ENCODE measurements at places on chromosomes 12 and 14.
A peak's percentile ranks its signal among the peaks of the same experiment; 100 is the strongest.

GRCh38 chr12:45570501-45570900 is 159.0 kb upstream of the ARID2 start:
- DNase-seq: no peak

DNA sequence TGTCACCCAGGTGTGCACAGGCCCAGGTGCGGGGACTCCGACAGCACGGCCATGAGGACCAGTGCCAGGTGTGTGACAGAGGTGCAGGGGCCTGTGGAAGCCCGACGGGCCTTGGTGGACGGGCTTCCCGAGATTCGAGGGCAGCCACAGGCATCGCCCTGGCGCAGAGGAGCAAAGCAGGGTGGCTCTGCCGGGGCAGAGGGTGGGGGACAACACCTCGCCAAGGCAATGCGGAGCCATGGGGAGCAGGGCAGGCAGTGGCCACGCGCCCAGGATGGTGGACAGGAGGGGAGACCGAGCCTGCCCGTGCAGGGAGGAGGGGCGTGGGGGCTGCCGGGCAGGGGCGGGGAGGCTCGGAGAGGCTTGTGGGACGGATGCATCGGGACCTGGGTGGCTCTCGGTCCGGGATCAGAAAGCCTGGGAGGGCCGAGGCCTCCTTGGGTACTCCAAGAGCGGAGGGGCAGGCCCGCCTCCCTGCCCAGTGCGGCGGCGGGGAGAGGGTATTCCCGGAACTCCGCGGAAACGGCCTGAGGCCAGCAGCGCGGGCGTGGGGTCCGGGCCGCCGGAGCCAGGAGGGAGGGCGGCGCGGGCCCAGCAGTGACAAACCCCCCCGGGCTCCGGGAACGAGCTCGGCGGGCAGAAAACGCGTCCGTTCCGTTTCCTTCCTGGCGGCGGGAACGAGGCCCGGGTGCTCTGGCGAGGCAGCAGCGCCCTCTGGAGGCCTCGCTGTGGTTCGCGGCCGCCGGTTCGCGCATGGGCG is 1.6 kb downstream of the TMEM121 start:
- peak; percentile 81 for DNase-seq

- DNase-seq: no peak
Observed at GRCh38 chr12:14904854-14905253, 19.2 kb upstream of the MGP start.

- DNase-seq: no peak
Observed at GRCh38 chr12:63811334-63811733, 31.6 kb downstream of the RXYLT1 start.

DNA sequence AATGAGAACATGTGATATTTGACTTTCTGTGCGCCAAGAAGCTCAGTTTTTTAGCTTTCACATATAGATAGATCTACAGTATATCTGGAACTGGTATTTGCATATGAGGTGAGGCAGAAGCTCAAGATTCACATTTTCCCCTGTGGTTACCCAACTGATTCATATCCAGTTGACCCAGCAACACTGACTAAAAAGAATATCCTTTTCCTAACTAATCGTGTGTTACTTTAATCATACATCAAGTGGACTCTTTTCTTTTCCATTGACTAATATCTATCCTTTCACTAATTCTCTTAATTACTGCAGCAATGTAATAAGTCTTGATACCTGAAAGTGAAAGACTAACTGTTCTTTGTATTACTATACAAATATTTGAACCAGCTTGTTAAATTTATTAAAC is 236.1 kb downstream of the AEBP2 start:
- DNase-seq: no peak

GRCh38 chr14:28703482-28703881 is 63.1 kb upstream of the FOXG1 start:
- DNase-seq: no peak

DNA sequence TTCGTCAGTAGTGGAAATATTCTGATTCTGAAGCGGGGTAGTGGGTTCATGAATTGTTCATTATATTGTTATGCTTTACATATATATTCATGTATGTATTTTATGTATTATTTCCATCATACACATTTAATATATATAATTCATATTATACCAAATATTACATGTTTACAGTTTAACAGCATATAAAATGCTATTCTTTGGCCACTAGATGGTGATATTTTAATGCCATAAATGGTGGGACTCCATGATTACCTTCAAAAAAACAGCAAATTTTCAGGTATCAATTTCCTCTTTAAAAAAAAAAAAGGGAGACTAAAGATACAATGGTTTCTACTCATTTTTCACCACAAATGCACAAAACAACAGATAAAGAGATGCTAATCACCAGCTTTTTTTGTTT is 41.0 kb downstream of the BDKRB1 start:
- no peak for DNase-seq

- DNase-seq: no peak
Observed at GRCh38 chr14:51609251-51609954, 42.3 kb upstream of the FRMD6 start.

- DNase-seq: no peak
Observed at GRCh38 chr12:4518106-4518728, 20.5 kb upstream of the RAD51AP1 start.

DNA sequence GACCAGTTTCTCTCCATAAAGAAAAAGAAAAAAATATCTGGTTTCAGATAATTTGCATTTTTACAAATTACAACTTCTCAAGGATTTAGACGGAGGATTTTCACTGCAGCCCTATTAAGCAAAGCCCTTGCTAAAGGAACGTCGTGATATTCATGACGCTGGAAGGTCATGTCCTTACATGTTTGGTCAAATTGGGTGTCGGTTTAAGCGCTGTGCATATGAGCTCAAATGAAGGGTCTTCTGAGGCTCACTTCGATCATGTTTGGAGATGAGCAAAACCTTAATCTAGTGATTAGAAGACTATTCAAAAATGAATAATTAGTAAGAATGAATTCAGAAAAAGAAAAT is 67.3 kb upstream of the USP15 start:
- DNase-seq: no peak

- peak; percentile 29 for DNase-seq
Observed at GRCh38 chr14:68939893-68940613, 39.0 kb downstream of the ACTN1 start.

- DNase-seq: no peak
Observed at GRCh38 chr12:124586756-124587155, 19.3 kb upstream of the NCOR2 start.

- no peak for DNase-seq
Observed at GRCh38 chr12:47740606-47741339, 15.5 kb upstream of the ENDOU start.

GRCh38 chr12:7661741-7662140 is 4.0 kb downstream of the APOBEC1 start:
- no peak for DNase-seq

DNA sequence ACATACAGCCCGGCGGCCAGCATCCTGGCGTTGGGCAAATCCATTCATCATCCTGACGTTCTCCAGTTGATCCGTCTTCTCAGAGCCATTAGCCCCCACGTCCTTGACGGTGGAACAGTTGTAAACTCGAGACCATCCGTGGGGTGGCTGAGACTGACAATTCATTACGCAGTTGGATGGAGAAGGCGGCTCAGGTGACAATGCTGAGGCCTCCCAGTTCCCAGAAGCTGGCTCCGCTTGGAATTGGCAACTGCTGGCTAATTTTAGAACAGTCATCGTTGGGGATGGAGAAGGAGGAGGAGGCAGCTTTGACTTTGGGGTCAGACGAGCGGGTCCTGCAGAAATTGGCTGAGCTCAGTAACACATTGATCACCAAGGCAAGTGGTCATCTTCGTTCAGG is 186.5 kb downstream of the PHETA1 start:
- DNase-seq: no peak

GRCh38 chr12:115140981-115141655 is 457.1 kb upstream of the TBX3 start:
- no peak for DNase-seq

DNA sequence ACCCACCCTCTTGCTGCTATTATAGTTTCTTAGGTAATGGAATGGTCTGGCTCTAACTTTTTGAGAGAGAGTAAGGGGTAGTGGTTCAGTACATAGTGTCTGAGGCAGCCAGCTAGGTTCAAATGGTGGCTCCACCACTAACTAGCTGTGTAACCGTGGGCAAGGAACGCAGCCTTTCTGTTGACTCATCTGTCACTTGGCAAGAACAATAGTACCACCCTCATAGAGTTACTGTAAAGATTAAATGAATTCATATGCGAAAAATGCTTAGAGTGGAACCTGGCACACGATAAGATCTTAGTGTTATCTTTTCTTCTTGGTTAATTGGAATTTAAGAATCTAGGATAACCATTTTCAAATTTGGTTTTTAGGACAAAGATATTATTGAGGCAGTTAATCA is 14.0 kb downstream of the CCDC62 start:
- peak; percentile 24 for DNase-seq

DNA sequence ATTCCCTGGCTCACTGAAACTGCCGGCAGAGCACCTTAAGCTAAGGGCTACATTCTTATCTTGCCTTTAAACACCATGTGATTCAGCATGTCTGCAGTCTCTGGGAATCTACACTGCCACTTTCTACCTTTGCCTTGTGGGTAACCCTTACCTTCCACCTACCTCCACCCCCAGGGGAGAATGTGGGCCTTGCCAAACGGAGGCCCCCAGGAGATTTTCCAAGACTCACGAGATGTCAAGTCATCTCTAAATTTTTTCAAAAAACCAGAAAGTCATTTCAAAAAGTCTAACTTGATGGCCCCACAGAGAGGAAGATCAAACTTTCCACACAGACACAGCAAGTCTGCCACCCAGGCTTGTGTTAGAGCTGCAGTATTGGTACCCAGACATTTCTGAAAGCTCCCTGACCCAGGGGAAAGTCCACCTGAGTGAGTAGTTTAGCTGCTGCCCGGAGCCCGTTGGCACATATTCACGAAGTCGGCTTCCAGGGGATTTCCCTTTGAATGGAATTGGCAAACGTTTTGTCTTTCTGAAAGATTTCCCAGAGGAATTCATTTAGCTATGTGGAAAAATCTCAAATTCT is 4.7 kb upstream of the PSMA6 start:
- DNase-seq: no peak

- DNase-seq: no peak
Observed at GRCh38 chr12:124829708-124830304, 33.9 kb downstream of the SCARB1 start.

GRCh38 chr12:120592121-120593049 is 11.2 kb upstream of the POP5 start:
- DNase-seq: no peak

- no peak for DNase-seq
Observed at GRCh38 chr12:40219760-40220159, 5.0 kb upstream of the LRRK2 start.

DNA sequence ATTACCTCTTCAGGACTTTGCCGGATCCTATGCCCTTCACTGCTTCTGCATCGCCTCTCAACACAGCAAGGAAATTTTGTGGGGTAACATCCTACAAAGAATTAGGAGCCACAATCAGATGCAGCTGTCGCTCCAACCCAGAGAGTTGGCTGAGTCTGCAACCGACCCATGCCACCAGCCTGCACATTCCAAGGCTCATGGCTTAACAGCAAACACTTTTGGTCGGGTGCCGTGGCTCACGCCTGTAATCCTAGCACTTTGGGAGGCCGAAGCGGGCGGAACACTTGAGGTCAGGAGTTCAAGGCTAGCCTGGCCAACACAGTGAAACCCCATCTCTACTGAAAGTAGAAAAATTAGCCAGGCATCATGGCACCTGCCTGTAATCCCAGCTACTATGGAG is 32.3 kb downstream of the LGMN start:
- no peak for DNase-seq

GRCh38 chr14:72812292-72812851 is 81.5 kb downstream of the DPF3 start:
- peak; percentile 71 for DNase-seq

- DNase-seq: no peak
Observed at GRCh38 chr12:96006727-96007126, 10.6 kb upstream of the HAL start.

DNA sequence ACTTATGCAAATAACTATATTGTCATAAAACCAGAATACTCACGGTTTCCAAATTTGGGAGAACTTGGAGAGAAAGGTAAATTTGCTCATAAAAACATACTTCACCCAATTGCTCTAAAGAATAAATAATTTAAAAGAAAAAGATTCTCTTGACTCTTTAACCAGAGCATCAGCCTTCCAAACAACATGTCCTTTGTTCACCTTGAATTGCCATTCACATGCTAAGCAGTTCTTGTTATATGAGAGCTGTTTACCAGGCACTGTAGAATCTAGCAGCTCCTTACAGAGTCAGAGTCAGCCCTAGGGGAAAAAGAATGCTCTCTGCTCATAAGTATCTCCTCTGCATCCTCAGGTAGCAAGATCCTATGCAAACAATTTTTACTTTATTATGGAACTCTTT is 10.2 kb downstream of the SLCO1A2 start:
- DNase-seq: peak; percentile 85

GRCh38 chr12:75704208-75704607 is 192.8 kb upstream of the KRR1 start:
- DNase-seq: no peak

DNA sequence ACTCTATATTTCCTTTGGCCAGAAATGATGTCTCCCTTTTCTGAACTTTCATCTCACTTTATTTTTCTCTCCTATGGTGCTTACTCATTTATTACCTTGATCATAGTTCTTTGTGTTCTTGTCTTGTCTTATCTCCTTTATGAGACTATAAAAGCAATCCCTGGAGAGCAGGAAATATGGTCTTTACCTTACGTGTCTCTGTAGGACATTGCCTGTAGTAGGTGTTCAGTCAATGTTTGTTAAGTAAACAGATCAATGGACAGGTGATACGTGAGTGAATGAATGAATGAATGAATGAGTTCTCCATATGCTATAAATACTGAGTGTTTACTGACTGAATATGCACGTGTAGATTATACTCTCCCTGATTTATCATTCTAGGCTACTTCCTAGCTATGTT is 193.7 kb upstream of the HMGA2 start:
- DNase-seq: no peak

DNA sequence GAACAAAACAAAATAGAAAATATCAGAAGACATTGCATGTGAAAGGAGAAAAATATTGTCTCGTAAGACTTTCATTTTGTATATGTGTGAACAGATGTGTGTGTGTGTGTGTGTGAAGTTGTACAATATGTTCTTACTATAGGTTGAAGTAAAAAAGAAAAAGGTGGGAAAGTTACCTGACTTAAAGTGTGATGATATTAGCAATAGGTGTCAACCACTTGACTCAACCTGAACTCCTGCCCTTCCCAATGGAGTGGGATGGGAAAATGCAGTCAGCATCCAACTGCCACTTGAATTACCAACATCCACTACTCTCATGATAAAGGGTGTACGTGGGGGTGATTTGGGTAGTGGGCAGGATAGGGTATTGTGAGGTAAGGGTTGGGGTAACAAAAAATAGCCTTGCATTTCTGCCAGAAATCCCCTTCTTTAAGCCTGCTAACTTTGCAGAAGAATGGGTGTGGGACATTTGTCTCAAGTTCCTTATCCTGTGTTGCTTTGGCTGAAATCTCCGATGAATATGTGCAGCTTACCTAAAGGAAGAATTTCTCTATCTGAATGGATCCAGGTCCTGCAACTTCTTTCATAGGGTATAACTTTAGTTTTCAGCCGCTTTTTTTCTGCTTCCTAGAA is 181.6 kb downstream of the CHST11 start:
- no peak for DNase-seq

- no peak for DNase-seq
Observed at GRCh38 chr12:117234441-117234840, 44.2 kb upstream of the FBXO21 start.

All from Ammon's horn (tissue), 1 donor.